ENCODE measurements at places on chromosomes 5 and 9. TPM values are rescaled to one million over a fixed set of nuclear protein-coding genes. Genes with fewer than 3 reads are reported as not detected.

The C9orf50 gene
- not detected for total RNA-seq

DNA sequence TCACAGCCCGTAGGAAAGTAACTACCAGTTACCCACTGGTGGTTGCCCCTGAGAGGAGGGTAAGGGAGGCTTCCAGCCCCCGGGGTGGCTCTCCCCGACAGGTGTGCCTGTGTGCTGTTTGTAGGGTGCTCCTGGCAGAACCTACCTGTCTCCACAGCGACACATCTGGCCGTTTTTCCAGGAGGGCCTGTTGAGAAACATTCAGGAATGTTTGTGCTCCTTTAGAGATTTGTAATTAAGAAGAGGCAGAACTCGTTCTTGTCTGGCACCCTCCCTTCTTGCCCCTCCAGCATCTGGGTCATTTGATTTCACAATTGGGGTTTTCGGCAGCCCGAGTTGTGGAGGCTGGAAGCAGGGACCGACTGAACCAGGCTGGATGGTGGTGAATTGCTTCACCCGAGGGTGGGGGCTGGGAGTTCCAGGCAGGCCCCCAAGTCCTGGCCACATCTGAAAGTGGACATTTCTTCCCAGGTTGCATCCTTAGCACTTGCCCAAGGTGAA, 74.2 kb downstream of the WWC1 start:
- peak; percentile 95 for DNase-seq
- no peaks in the 10 kb centered on the region for H3K36me3 ChIP-seq
- H3K27ac ChIP-seq, result peak overlapping the region; percentile 88
- peak overlapping the region; percentile 51 for H3K4me3 ChIP-seq

GRCh38 chr5:112917453-112917995, 4.5 kb downstream of the REEP5 start:
- H3K27me3 ChIP-seq, result no peaks in the 10 kb centered on the region
- no peak overlapping the region for H3K27ac ChIP-seq
- no peak for DNase-seq
- no peaks in the 10 kb centered on the region for H3K36me3 ChIP-seq
- H3K4me3 ChIP-seq, result no peak overlapping the region
- no peaks in the 10 kb centered on the region for H3K4me1 ChIP-seq

The SLC6A7 gene
- total RNA-seq, result 0.15 TPM

GRCh38 chr5:140609126-140609525, 23.8 kb downstream of the CD14 start:
- H3K27me3 ChIP-seq, result no peaks in the 10 kb centered on the region
- H3K4me3 ChIP-seq, result no peak overlapping the region
- H3K36me3 ChIP-seq, result no peaks in the 10 kb centered on the region
- DNase-seq, result no peak
- H3K27ac ChIP-seq, result peak overlapping the region; percentile 50

GRCh38 chr9:38708759-38709158, 11.2 kb downstream of the FAM240B start:
- no peak overlapping the region for H3K4me3 ChIP-seq
- H3K4me1 ChIP-seq, result no peaks in the 10 kb centered on the region
- no peak overlapping the region for H3K27ac ChIP-seq

DNA sequence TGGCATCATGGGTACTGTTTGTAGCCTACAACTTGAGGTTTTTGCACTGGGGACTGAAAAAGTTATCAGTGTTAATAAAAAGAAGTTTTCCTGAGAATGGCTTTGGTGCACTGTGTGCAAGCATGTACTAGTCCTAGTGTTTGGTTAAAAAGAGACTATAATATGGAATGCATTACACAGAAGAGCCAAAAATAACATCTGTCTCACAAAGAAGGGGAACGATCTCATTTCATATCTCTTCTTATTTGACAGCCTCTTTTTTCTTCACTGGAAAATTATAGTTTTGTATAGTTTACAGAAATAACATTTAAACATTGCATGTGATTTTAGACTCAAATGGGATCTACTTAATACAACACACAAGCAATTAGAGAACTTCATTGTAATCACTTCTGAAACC, 127.0 kb upstream of the GDNF start:
- H3K27me3 ChIP-seq, result no peaks in the 10 kb centered on the region
- no peak overlapping the region for H3K4me3 ChIP-seq
- no peak for DNase-seq
- H3K4me1 ChIP-seq, result no peaks in the 10 kb centered on the region

DNA sequence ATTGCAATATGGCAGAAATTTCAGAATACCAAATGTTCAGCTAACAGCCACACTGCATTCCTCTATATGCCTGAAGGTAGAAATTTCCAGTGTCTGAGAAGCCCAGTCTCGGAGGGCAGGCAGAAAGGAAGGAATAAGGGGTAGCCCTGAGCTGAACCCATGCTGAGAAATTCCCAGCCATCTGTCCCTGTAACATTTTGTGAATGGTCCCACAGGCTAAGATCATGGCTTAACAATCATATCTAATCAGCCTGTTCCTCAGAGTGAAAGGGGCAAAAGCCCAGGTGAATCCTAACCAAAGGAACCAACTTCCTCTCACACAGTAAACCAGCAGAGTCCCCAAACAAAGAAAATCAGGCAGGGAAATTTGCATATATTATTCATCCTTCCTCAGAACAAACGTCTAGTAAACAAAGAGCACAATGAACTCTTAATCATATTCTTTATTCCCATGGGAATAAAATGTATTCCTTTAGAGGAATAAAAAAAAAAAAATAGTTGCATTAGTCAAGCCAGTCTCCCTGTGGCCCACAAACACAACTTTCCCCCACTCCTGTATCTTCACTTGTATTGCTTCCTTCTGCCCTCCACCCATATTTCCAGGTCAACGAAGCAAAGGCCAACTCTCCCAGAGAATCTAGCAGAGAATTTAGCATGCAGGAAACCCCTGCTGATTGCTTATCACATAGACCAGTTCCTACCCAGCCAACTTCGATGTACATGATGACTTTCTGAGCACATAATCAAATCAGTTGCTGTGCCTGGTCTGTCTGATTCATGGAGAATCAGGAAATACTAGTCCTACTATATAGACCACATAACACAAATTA, 257.6 kb downstream of the FAM114A2 start:
- no peaks in the 10 kb centered on the region for H3K36me3 ChIP-seq
- H3K27me3 ChIP-seq, result no peaks in the 10 kb centered on the region
- no peak overlapping the region for H3K4me3 ChIP-seq

The PCDHGA2 gene
- total RNA-seq, result 4.6 TPM

- no peaks in the 10 kb centered on the region for H3K27me3 ChIP-seq
- no peak overlapping the region for H3K4me3 ChIP-seq
- H3K4me1 ChIP-seq, result no peaks in the 10 kb centered on the region
- no peak for DNase-seq
Observed at GRCh38 chr5:3339798-3340115, 255.9 kb upstream of the IRX1 start.

DNA sequence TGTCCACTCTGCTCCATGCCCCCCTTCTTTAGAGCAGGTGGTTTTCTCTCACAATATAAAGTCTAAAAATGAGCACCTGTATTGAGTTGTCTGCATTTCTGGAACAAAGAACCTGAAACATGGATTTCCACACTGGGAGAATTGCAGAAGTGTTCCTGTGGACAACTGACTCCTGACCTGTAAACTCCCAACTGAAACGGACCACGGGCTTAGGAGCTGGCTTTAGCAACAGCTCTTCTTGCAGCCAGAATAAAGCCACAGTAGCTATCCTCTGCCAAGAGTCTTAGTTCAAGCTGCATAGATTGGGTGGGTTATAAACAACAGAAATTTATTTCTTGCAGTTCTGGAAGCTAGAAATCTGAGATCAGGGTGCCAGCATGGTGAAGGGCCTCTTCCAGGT, 194.7 kb downstream of the DTWD2 start:
- no peaks in the 10 kb centered on the region for H3K27me3 ChIP-seq
- H3K4me3 ChIP-seq, result no peak overlapping the region
- DNase-seq, result no peak
- H3K36me3 ChIP-seq, result no peaks in the 10 kb centered on the region

The TJP2 gene
- total RNA-seq, result 125 TPM

DNA sequence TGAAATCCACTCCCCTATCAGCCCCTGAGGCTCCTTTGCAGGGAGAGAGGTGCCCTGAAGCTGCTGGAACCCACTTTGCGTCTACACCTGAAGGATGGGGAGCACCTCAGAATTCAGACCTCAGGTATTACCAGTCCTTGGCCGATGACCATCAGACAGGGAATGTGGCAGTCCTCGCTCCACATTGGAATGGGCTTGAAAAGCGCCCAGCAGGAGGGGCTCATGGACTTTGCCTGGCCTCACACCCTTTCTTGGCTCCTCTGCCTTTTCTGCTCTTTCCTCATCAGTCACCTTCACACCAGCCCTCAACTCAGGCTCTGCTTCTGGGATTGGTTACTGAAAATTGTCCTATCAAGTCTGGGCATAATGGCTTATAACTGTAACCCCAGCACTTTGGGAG, 83.9 kb downstream of the BARX1 start:
- no peaks in the 10 kb centered on the region for H3K27me3 ChIP-seq
- no peak overlapping the region for H3K27ac ChIP-seq
- H3K4me3 ChIP-seq, result no peak overlapping the region

- H3K27me3 ChIP-seq, result no peaks in the 10 kb centered on the region
- H3K27ac ChIP-seq, result no peak overlapping the region
- no peak overlapping the region for H3K4me3 ChIP-seq
- H3K4me1 ChIP-seq, result no peaks in the 10 kb centered on the region
Observed at GRCh38 chr5:111013011-111013410, 58.5 kb upstream of the TSLP start.

- H3K4me3 ChIP-seq, result no peak overlapping the region
- no peaks in the 10 kb centered on the region for H3K36me3 ChIP-seq
- H3K27ac ChIP-seq, result no peak overlapping the region
- no peaks in the 10 kb centered on the region for H3K27me3 ChIP-seq
Observed at GRCh38 chr9:117305454-117305853, 109.4 kb downstream of the ASTN2 start.

DNA sequence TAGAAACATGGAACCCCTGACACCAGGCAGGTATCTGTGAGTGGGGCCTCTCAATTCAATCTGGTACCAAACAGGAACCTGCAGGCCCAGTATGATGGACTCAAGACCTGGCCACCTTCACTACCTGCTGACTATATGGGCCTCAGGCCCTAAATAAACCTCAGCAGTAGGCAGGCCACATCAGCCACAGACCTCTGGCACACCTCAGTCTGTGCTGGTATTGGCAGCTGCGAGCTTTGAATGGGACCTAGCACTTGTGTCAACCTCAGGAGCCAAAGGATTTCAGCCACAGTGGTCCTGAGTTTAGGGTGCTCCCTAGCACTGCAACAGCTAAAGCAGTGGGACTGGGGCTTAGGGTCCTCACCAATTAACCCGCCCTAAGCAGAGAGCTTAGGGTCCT, 325.5 kb downstream of the ZNF608 start:
- no peaks in the 10 kb centered on the region for H3K4me1 ChIP-seq
- H3K27me3 ChIP-seq, result no peaks in the 10 kb centered on the region
- no peaks in the 10 kb centered on the region for H3K36me3 ChIP-seq
- H3K27ac ChIP-seq, result no peak overlapping the region
- no peak for DNase-seq
- H3K4me3 ChIP-seq, result no peak overlapping the region

The LCNL1 gene
- not detected for total RNA-seq

DNA sequence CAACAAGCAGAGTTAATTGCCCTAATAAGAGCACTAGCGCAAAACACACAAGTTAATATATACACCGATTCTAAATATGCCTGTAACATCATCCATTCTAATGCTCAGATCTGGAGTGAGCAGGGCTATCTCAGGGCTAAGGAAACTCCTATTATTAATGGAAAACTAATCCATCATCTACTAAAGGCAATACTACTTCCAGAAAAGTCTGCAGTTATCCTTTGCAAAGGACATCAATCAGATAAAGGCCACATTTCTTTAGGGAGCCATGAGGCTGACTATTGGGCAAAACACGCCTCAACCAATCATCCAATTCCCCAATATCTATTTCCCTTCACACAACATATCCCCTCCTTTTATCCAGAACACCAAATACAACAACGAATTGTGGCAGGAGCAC, 1032.3 kb upstream of the NUDT12 start:
- H3K27me3 ChIP-seq, result no peaks in the 10 kb centered on the region
- H3K4me1 ChIP-seq, result no peaks in the 10 kb centered on the region
- no peaks in the 10 kb centered on the region for H3K36me3 ChIP-seq
- H3K27ac ChIP-seq, result no peak overlapping the region
- no peak for DNase-seq

The PPIP5K2 gene
- total RNA-seq, result 43.9 TPM

All from breast epithelium (tissue), 4 donors.